GM12891 (cell line): ENCODE measurements at places on chromosomes 5 and 9.

DNA sequence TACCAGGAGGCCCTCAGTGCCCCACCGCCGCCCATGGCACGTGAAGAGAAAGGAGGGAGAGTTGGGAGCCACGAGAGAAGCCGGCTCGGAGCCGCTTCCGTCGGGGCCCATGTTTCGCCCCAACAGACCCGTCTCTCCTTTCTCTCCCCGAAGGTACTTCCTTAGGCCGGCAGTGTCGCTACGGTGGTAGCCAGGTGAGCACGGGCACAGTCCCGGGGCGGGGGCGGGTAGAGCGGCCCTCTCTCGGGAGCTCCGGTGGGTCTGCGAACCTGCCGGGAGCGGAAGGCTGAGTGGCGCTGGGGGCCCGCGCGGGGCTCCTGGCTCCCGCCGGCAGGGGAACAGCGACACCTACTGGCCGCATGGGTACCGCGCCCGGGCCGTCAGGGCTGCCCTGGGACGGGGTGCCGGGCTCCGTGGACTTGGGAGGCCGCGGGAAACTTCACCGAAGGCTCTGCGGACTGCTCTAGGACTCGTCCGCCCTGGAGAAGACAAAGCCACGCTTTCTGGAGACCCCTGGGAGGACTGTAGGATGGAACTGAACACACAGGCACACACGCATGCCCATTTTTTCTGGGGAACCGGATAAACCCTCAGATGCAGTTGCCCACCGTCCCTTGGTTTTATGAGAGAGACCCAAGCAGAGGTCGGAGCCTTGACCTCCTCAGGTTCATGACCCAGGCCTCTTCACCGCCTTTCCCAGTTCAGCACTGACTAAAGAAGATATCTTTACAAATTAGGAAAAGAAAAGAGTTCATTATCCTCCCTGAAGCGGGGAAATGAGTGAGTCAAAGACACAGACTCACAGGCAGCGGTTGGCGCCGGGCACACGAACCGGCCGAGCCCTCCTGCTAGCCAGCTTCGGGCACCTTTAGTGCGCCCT, 202.5 kb downstream of the MEF2C start:
- DNase-seq = peak; percentile 73

DNA sequence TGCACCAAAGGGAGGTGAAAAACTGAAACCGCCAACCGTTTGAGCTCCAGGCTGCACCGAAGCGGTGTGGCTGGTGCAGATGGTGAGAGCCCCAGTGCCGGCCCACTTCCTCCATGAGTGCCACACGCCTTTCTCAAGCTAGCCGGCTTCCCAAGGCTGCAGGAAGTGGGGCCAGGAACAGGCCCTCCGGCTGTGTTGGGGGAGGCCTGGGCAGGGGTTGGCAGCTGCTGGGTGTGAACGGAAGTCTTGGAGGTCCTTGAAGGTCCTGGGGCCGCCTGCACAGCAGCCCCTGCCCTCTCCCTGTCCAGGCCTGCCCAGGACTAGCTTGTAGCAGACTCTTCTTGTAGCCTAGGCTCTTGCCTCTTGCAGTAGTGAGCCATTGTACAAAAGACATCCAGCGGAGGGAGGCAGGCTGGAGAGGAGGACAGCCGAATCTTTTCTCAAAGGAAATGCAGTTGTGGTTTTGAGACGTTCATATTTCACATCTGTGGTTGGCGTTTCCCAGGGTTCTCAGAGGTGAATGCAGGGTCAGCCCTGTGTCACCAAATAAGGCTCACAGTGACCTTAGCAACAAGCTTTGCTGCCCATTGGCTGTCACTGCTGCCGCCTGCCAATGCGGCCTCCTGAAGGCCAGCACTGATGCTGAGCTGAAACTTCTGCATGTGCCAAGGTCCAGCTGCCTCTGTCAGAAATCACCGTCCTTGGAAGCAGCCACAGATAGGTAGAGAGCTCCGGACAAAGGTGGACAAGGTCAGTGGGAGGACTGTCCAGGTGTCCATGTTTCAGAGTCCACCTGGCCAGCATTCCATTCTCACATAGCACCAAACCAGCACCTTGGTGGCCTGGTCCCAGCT, 23.9 kb downstream of the IRF1 start:
- no peak for DNase-seq

DNA sequence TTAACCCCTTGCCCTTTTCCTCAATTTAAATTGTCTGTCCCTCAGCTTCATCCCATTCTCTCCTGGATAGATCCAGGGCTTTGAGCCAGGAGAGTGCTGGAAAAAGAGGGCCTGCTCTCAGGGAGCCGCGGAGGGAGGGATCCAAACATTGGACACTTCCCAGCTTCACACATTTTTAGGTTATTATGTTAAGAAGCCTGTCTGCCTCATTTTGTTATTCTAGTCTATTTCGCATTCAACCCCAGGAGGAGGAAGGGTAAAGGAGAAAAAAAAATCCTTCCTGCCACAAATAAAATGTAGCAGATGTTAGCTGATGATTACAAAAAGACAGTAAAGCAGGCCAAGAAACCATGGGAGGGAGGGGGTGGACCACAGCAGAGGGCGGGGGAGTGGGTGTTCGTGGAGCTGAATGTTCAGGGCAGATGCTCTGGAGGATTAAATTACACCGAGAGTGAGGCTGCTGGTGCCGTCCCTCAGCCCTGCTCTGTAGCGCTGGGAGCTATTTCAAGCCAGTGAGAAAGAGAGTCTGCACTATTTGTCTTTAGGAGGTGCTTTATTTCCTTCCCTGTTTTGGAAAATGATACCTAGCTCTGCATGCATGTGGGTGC, 60.6 kb upstream of the ZFR start:
- no peak for DNase-seq

DNA sequence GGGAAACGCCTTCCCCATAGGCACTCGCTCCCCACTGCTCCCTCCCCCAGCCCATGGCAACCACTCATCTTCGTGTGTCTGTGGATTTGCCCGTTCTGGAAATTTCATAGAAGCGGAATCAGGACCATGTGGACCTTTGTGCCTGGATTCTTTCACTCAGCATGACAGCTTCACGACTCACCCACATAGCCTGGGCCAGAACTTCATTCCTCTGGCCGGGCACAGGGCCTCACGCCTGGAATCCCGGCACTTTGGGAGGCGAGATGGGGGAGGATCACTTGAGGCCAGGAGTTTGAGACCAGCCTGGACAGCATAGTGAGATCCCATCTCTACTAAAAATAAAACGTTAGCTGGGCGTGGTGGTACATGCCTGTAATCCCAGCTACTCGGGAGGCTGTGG, 12.1 kb upstream of the DIPK1B start:
- no peak for DNase-seq

- DNase-seq = no peak
Observed at GRCh38 chr5:95900383-95900958, 61.2 kb downstream of the ELL2 start.

DNA sequence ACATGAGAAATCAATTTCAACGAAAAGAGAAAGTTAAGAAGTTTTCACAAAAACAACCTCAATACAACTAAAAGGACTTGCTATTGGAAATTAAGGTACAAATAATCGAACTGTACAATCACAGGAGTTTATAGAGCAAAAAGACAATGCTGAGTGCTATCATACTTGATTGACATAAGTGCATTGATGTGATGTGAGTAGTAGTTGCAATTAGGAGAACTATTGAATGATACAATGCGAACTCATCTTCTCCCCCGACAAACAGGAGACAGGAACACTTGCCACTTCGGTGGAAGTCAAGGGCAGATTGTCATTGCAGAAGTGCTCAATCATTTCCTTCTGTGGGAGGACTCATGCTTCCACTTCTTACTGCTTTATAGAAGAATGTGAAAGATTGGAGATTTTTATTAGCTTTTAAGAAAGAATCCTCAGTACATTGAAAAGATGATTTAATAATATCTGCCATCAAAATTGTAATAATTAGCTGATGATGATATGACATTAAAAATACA, 276.6 kb upstream of the MPDZ start:
- DNase-seq = no peak

GRCh38 chr9:134781591-134782302, 98.9 kb upstream of the FCN2 start:
- no peak for DNase-seq

DNA sequence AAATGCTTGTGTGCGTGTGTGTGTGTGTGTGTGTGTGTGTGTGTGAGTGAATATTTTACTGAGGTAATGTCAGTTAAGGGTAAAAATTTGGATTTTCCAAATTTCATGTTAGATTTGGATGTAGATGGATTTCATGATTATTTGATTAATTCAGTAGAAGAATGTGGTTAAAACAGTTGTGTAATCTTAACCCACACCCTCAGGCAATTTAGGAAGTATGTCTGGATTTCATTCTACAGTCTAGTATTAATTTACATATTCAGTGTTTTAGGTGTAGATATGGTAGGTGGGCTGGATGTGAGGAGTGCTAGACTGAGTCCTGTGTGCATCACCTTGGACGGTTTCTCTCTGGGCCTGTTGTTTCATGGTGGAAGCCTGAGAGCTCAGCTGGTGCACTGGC, 99.1 kb upstream of the CKMT2 start:
- DNase-seq = no peak

- DNase-seq = no peak
Observed at GRCh38 chr5:171657473-171657872, 128.1 kb upstream of the SMIM23 start.

- DNase-seq = no peak
Observed at GRCh38 chr9:126111556-126111955, 215.1 kb upstream of the MVB12B start.

DNA sequence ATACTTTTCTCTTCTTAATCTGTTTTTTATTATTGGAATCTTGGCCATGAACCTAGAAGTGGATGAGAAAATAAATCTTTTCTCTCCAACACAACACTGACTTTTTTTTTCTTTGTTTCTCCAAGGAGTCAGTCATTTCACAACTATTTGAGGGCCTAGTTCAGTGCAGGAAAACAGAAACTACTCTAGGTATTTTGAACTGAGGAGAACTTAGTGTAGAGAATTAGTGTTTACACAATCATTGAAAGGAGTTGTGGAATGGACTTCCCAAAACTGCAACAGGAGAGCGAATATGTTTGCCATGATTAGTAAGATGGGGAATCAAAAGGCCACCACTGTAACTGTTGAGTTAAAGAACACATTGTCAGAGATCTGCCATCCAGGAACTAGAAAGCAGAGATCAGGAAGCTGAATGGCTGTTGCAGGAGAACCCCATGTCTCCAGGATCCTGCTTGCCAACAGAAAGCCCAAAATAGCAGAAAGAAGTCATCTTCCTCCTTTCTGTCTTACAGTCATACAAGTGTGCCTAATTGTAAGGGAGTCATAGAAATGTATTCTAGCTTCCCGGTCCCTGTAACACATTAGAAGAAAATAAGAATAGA, 20.3 kb upstream of the PCDH1 start:
- no peak for DNase-seq

DNA sequence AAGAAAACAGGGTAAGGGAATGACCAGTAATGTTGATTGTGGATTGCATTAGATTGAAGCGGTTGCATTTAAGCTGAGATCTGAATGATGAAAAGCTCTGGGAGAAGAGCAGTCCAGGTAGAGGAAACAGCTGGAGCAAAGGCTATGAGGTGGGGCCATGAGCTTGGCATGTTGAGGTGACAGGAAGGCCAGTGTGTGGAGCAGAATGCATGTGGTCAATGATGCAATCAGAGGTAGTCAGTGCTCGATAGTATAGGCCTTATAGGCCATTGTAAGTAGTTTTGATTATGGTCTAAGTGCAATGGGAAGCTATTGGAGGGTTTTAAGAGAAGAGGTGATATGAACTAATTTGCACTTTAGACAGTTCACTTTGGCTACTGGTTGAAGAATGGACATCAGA, 270.4 kb downstream of the ARHGAP26 start:
- no peak for DNase-seq

DNA sequence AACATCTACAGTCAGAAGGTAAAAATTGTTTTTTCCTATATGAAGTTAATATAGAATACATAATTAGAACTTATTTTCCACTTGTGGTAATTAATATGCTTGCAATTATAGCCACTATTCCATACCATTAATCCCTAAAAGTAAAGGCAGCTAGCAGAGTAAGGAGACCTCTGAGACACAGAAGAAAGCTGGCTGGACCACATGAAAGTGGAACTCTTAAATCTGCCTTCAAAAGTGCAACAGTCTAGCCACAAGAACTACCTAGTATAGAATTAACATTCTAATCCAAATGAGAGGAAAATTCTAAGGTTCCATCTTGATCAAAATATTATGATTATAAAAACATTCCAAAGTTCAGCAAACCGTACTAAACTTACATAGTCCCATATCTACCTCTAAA, 37.6 kb downstream of the ARL15 start:
- no peak for DNase-seq

DNA sequence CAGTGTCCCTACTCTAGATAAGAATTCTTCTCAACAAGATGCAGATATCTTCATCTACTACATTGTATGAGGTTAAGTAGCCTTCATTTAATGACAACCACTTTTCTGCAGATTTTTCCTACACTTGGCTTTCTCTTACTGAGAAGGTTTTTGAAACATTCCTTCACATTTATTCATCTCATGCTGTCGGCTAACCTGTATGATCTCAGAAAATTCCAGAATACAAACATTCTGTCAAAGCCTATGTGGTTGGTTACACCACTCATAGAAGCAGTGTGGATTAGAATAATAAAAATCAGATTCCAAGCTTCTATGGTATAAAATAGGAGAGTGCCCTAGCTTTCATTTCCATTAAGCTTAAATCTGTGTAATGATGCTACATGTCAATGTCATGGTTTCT, 39.4 kb upstream of the ERCC6L2 start:
- no peak for DNase-seq

DNA sequence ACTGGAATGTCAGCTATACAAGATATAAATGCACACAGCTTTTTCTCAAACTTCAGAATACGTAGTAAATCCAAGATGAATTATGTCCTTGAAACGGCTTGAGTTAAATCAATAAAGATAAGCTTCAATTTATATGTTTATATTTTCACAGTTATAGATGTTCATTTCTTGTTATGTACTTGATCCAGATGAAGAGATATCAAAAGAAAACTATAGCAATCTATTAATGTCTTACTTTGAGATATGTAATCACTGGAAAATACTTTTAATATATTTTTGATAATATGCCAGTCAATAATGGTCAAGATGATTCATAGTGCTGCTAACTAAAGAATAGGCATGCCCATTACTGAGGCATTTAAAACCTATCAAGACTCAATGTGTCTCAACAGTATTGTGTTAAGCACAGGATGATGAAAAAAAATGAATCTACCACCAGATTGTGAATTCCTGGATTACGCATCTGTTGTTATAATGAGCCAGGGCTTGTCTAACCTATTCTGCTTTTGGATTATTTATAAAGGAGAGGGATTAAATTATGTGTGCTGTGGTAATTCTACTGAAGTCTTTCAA, 372.6 kb upstream of the PRR16 start:
- no peak for DNase-seq

DNA sequence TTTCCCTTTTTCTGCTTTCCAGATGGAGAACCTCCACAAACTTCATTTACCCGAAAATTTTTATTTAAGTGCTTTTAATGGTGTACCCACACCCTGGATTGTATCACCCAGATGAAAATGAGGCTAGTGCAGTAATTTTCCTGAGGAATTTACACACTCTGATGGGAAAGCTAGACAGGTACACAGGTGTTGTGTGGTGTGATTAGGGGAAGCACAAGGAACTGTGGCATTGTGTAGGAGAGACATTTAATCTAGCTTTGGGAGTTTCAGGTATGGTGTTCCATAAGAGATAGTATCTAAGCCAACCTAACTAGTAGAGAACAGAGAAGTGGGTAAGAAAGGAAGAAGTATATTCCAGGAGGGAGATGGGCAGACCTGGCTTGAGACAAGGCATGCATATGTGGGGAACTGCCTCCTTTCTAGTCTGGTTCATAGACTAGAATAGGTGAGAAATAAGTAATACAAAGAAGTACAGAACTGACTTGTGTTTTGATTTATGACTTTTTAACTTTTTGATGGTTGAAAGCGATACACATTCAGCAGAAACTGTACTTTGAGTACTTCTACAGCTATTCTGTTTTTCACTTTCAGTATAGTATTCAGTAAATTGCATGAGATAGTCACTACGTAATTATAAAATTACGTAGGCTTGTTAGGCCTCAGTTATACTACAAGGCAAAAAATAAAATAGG, 22.9 kb upstream of the ROPN1L start:
- DNase-seq = no peak
